Renal pelvis (tissue), 12 donors: ENCODE measurements at places on chromosomes 2 and 18. TPM values are rescaled to one million over a fixed set of nuclear protein-coding genes. Genes with fewer than 3 reads are reported as not detected.

GRCh38 chr2:188875104-188875503 is 99.1 kb upstream of the COL3A1 start:
- no peak for DNase-seq

GRCh38 chr2:173831312-173832229 is 133.6 kb downstream of the SP3 start:
- peak; percentile 85 for DNase-seq

GRCh38 chr2:217711188-217711587 is 291.6 kb downstream of the TNS1 start:
- DNase-seq: no peak

DNA sequence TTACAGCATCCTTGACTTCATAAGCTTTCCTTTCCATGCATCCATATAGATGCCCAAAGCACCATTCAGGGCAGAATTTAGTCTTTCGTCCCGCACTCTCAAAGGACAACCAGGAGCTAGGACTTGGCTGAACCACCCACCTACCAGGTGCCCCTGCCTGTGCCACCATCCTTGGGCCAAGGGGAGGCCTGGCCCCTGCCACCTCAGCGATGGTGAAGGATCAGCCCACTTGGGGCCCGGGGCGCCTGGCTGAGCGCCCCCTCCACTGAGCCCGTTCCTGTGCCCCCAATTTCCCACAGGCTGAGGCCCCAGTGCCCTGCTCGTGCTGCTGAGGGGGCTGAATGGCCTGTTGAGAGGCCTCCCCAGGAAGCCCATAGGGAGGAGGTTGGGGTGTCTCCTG is 33.3 kb upstream of the ALPP start:
- no peak for DNase-seq

DNA sequence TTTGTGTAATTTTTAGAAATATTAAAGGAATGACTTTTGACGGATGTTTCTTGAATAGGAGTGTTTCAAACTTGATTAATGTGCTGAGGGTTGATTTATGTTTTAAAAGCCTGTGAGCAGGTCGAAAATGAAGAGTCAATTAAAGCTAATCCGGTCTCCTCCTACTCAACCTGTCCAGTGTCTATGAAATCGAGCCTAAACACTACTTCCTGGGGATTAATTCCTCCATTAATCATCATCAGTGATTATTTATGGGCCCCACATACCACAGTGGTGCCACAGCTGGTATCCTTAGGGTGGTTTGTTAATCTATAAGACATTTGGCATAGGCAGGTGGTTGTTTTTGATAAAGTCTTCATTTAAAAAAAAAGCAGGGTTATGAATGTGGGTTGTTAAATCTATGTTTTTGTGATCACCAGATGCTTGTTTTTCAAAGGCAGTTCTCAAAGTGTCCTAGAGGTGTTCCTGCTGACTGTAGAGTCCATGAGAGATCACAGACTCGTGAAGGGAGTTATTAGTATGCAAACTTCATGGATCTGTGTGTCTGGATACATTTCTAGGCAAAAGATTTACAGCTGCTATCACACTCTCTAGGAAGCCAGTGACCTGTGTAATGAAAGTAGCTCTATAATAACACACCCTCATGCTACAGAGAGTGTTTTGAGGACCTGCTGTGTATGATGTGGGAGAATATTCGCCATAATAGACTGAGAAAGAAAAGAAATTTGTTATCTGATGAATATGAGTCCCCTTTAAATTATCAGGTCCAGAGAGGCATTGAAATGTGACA is 308.6 kb downstream of the AKAIN1 start:
- peak; percentile 58 for DNase-seq

GRCh38 chr2:62492048-62492447 is 13.9 kb downstream of the TMEM17 start:
- no peak for DNase-seq

DNA sequence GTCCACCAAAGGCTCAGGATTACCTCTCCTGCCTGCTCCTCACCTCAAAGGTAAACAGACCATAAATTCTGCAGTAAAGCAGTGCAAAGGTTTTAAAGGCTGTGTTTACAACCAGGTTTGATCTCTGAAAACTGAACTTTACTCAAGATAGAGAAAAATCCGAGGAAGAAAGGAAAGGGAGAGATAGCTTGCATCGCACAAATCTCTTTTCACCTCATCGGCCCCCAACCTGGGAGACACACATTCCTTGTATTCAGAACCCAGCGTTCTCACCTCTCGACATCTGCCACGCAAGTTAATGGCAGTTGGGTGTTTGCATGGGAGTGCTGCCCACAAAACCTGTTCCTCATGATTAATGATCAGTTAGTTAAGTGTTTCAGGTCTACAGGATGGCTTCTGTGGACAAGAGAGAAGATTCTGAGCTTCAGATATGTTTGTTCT is 72.6 kb downstream of the GATA6 start:
- DNase-seq: no peak

- DNase-seq: no peak
Measured at GRCh38 chr2:102208774-102209173, 22.0 kb downstream of the IL1RL2 start.

DNA sequence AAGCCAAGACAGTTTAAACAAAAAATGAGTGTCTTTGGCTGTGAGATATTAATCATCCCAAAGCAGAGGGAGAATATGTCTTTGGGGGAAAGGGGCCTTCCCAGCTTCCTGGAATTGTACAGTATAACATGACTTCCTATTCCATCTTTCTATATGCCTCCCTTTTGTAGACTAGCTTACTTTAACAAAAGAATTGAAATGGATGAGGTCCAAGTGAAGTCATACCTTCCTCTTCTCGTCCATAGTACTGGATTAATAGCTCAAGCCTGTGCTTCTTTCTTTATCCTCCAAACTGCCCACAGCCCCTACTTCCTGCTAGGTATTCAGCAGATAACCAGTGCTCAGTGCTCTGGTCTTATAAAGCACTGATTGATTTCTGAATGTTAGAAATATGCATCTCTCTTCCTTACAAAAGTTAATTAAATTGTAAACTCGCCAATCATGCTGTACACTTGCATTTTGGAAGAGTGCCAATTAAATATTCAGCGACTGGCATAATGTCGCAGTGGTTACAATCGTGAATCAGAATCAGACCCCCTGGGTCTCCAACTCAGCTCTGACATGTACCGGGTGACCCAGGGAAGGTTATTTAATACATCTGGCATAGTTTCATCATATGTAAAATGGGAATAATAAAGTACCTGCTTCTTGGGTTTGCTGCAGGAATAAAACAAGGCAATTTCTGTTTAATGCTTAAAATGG is 325.1 kb downstream of the RND3 start:
- no peak for DNase-seq

DNA sequence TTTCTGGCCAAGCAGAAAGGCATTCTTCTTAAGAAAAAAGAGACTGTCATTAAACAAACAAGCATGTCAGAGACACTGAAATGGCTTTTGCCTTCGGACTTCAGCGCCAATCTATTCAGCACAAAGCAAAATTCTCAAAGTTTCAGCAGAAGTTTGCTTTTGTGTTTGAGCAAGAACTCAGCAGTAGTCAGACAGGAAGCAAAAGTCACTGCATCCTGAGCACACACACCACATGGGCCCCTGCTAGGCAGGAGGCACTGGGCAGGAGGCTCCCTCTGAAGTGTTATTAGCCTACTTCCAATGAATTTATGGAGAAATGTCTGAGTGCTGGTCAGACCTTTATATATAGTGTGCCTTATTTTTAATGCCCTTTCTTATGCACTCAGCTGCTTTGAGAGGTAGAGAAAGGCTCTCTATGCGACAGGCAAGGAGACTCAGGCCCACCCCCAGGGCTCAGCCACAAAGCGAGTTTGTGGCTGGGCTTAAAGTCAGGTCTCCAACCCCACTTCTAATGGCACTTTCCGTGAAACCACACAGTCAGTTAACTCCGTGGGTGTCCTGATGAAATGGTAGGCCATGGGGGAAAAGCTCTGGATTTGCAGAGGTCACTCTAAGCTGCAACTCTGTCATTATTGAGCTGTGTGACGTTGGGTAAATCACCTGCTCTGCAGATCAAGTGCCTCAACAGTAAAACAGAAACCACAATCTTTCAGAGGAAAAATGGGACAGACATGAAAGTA is 161.0 kb upstream of the TMEM200C start:
- no peak for DNase-seq

- DNase-seq: no peak
Measured at GRCh38 chr18:42373584-42373983, 418.6 kb downstream of the PIK3C3 start.

Gene ASNSD1
- polyA plus RNA-seq: 53.7 TPM

- peak; percentile 91 for DNase-seq
Measured at GRCh38 chr2:166494140-166494624, at the start of gene SCN7A. Gene SCN7A (minus strand): TSS chr2:166494249. CDS start chr2:166477696, 16,553 bp downstream.

DNA sequence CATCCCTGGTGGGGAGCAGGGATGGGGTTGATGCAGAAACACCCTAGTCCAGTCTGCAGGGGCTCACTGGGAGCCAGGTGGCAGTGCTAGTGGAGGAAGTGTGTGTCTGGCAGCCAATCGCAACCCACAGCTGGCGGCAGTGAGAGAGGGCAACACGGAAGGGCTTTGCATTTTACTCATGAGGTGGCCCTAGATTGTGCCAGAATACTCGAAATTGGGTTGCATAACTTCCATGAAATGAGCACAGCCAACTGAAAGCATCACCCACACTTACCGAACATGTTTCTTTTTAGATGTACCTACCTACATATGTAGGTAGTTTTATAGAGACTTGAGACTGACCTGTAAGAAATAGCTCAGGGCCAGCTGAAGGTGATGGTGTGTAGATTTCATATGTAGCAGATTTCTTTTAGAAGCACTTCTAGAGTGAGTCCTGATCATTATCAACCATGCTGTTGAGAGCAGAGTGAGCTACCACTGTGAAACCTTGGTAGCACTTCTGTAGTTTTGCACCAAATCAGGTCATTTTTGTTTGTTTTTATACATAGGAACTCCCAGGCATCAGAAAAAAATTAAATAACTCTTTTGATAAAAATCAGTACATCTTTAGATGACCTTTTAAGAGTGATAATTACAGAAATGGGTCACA is 13.0 kb downstream of the IL18R1 start:
- DNase-seq: no peak

Gene CTAGE1
- polyA plus RNA-seq: not detected

DNA sequence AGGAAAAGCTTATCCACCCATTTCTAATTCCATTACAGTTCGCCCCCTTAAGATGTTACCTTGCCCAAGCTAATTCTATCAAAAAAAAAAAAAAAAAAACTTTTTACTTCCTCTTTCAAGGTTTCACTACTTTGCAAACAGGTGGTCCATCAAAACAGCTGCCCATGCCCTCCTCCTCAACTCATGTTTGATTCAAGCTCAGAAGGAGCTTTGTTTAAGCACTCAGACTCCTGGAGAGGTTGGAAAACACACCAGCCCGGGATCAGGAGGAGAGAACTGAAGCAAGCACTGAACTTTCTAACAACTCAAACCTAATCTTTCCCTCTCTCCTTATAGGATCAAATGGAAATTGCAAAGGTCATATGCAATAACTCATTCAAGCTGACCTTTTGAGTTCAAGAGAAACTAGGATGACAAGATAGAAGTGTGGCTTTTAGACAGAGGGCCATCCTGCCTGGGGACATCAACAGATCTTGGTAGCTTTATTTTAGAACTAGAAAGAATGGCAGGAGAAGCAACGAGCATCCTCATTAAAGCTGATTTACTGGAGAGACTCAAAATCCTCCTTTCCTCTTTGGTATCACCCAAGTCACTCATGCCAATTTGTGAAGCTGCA is 28.3 kb upstream of the FZD7 start:
- DNase-seq: no peak

DNA sequence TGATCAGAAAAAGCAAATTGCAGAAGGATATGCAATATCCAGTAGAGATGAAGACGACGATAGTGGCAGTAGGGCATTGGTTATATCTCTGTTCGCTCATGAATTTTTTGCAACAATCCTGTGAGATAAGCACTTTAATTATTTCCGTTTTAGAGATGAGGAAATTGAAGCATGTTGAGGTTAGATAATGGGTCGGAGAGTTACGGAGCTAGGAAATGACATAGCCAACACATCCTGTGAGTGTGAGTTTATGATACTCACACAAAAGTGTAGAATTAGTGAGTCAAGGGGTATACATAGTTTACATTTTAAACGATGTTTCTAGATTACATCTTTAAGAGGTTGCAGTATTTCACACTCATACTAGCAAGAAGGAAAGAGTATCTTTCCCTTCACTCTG is 123.1 kb upstream of the ARL4C start:
- DNase-seq: no peak

DNA sequence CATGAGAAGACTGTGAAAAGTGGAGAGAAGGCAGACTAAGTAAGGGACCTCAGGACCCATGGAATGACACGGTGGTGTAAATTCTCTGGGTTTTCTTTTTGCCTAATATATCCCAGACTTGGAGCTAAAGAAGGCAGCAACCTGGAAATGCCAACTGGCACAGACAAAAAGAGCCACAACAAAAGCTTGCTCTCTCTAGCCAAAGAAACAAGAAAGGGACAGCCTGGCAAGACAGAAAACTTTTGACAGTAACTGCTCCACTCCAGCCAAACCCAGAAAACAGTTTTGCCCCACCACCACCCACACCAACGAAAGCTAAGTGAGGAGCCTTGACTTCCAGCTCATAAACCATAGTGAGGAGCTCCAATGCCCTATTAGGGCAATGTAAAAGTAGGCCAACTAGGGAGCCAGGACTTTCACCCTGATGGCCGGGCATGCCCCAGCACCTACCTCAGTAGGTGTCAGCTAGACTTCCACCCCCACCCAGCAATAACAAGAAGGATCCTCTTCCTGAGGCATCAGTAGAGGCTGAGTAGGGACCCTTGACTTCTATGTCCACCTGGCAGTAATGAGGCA is 35.5 kb downstream of the PELI1 start:
- DNase-seq: no peak

GRCh38 chr2:70558195-70558808 is 4.7 kb upstream of the TGFA start:
- no peak for DNase-seq

GRCh38 chr2:143453981-143454511 is 324.8 kb downstream of the ARHGAP15 start:
- no peak for DNase-seq

DNA sequence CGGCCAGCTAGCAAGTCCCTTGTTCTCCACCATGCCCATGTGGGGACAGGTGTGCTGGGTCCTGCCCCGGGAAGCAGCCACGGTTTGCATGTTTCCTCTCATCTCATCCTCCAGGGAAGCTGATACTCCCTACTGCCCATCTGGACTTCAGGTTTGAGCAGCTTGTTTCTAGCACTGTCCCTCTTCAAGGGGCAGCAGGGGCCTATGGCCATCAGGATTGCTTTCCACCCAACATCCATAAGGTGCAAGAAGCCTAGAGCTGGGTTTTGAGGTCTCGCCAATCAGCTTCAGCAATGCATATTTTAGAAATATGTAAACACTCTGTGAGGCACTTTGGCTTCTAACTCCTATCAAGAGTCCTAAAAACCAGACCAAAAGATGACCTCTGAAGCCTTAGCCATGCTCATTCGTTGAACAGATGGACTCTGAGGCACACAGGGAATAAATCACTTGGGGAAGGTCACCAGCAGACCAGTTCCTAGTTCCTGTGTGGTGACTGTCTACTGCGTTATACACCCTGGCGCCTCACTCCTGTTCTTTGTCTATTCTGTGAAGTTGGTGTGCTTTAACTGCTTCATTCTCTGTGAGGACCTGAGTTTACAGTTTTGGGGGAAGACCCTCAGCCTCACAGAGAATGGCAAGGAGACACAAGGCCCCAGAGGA is 192.6 kb upstream of the TWIST2 start:
- DNase-seq: no peak

GRCh38 chr2:23506531-23507266 is 121.7 kb downstream of the KLHL29 start:
- no peak for DNase-seq
